Glomerular endothelial cell (primary cell): ENCODE measurements at places on chromosomes 16 and 17.

GRCh38 chr16:85836706-85837582 lies 37.4 kb downstream of the COX4I1 start:
- DNase-seq: no peak

GRCh38 chr17:46148247-46148646 lies 45.0 kb downstream of the KANSL1 start:
- DNase-seq: no peak

- no peak for DNase-seq
These were observed 806.2 kb upstream of the EEF2KMT start for GRCh38 chr16:5903832-5904231.

DNA sequence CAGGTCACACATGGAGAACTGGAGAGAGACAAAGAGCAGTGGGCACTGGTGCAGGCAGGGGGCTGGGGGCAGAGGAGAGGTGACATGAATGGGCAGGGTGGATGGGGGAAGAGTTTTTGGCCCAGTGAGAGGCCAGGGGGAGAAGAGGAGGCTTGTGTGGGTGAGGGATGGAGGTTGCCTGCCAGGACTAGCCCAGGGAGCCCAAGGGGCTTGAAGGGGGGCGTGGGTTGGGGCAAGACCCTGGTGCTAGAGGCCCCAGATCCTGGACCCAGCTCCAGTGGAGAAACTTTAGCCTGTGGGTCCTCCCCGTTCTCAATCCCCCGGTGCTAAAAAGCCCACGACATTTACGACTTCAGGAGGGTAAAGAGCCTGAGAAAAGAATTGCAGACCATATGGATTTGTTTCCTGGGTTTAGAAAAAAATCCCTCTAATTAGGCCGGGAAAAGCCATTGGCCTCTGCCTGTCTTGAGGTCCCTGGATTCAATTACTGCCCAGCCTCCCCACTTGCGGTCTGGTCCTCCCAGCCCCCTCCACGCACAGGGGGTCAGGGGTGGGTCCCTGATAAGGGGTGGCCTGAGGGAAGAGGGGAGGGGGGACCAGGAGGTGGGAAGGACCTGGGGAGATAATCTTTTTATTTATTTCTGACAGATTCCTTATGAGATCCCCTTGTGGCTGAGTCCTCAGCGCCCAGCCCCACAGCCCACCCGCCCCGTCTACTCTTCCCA lies 33.0 kb downstream of the NGFR start:
- no peak for DNase-seq

GRCh38 chr17:48541577-48542113 lies 3.3 kb downstream of the HOXB2 start:
- no peak for DNase-seq

DNA sequence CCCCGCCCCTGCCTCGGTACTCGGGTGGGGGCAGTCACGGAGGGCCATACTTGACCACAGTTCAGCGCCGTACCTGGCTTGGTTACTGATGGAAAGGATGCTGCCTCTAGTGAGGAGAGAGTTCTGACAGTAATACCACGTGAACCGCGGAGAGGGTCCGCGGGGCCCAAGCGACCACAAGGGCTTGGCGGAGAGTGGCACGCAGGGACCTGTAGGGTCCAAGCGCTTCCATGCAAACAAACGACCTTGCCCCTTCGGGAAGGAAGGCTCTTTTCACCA lies 9.2 kb downstream of the KDM6B start:
- no peak for DNase-seq

GRCh38 chr17:34474706-34475105 lies 104.7 kb upstream of the TMEM132E start:
- no peak for DNase-seq

DNA sequence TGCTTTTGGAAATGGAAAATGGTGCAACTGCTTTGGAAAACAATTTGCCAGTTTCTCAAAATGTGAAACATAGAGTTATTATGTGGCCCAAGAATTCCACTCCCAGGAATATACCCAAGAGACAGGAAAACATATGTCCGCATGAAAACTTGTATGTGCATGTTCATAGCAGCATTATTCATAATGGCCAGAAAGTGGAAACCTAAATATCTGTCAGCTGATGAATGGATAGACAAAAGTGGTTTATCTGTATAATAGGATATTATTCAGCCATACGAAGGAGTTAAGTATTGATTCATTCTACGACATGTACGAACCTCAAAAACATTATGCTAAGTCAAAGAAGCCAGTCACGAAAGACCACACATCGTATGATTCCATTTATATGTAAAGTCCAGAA lies 7.7 kb upstream of the COTL1 start:
- no peak for DNase-seq

- no peak for DNase-seq
These were observed 23.9 kb downstream of the RHBDL3 start for GRCh38 chr17:32289471-32290070.

GRCh38 chr16:75104836-75105235 lies 11.7 kb downstream of the LDHD start:
- DNase-seq: no peak

GRCh38 chr16:77790009-77790372 lies 1.6 kb downstream of the VAT1L start:
- DNase-seq: no peak

DNA sequence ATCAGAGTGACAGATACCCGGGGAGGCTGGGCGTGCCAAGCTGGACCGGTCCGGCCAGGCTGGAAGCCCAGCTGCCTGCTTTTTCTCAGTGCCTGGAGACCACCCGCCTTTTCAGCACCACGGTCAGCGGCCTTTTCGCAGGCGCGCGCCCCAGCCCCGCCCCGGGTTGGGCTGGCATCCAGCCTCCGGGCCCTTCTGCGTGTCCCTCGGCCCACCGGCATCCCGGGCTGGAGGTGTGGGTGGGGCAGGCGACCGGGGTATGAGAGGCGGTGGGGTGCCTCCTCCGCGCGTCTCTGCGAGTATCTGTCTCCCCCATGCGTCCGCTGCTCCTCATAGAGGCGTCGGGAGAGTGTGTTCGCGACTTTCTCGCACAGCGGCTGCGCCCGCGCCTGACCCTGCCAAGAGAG lies 102.5 kb downstream of the MRM1 start:
- no peak for DNase-seq

- no peak for DNase-seq
These were observed 13.0 kb downstream of the SHPK start for GRCh38 chr17:3622977-3623594.

DNA sequence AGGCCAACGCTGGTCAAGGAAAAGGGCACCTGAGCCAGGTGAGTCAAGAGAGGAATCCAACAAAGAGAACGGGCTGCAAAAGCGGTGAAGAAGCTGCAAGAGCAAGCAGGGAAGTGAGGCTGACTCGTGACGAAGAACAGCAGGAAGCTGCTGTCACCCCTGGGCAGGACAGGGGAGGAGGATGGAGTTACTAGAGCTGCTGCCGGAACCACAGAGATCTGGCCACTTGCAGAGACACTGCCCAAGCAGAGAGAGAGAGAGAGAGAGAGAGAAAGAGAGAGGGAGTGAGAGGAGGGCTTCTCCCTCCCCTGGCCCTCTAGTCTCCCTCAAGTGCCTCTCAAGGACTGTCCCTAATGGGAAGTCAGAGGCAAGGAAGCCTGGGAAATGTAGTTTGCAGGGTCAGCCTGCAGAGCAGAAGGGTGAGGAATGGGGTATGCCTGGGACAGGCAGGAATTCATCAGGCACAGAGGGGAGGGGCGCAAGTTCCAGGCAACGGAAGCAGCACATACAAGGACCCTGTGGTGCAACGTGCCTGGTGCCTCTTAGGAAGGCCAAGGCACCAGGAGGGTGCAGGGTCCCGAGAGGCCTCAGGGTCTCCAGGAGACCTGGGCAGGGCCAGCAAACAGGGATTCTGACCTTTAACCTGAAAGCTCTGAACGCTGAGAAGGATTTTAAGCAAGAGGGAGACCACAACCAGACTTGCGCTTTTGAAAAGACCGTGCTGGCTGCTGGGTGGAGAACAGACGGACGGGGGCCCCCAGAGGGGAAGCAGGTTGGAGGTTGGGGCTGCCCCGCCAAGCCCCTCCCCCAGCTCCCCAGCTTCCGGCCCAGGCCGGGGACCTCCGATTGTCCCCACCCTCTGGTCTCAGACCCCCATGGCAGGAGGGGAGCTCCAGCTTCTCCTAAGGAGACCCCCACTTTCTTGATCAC lies 45.8 kb upstream of the CIBAR2 start:
- DNase-seq: no peak

DNA sequence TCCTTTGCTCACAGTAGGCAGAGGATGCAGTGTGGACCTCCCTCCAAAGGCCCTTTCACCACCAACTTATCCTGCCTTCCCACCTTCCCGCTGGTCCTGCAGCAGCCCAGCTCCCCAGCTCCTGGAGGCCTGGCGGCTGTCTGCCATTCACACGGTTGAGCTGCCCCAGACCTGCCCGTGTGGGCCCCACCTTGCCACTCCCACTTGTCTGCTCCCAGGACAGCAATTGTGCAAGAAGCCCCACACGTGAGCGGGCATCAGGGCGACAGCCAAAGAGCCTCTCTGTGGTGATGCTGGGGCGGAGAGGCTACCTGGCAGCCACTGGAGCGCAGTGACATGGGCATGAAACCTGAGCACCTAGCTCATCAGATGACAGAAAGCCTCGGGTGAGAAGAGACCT lies 248.6 kb upstream of the MAF start:
- no peak for DNase-seq

DNA sequence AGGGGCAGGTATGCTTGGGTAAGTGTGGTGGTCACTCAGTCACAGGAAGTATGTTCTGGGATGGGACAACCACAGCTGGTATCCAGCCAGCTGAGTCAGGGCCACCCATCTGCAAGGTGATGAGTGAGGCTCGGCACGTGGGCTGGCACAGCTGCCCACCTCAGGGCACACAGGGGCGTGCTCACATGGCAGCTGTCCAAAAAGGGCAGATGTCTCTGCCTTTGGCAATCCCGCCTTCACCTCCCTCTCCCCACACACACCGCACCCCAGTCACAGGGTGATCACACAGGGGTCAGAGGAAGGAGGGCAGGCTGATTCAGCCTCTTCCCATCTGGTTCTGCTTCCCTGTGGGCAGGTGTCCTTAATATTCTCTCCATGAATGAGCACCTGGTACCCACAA lies 85.9 kb upstream of the TOB1 start:
- DNase-seq: no peak
